ENCODE measurements at places on chromosomes 7 and 10.

DNA sequence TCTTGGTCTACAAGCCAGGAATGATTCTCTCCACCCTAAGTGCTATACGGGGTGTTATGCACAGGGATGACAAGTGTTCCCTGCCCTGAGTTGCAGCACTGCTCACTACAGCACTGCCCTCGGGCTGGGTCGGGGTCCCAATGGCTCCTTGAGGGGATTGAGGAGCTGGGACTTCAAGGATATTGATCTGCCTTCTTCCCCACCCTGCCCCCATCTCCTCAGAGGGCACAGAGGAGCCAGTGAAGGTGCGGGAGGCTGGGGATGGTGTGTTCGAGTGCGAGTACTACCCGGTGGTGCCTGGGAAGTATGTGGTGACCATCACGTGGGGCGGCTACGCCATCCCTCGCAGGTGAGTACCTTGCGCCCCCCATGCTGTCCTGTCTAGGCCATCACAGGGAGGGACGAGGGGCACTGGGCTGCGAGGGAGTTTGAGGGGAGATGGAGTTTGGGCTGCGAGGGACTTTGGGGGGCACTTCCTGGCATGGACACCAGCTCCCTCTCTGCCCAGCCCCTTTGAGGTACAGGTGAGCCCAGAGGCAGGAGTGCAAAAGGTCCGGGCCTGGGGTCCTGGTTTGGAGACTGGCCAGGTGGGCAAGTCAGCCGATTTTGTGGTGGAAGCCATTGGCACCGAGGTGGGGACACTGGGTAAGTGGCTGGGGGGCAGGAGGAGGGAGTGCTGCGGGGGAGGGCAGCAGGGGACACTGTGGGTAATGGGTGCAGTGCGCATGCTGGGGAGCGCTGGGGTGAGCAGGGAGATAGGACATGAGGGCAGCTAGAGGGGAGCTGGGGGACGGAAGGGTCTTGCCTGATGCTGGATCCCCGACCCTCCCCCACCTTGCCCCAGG, 10.3 kb downstream of the FLNC start:
- DNase-seq = no peak

GRCh38 chr7:113188396-113188795, 70.0 kb upstream of the SMIM30 start:
- no peak for DNase-seq

DNA sequence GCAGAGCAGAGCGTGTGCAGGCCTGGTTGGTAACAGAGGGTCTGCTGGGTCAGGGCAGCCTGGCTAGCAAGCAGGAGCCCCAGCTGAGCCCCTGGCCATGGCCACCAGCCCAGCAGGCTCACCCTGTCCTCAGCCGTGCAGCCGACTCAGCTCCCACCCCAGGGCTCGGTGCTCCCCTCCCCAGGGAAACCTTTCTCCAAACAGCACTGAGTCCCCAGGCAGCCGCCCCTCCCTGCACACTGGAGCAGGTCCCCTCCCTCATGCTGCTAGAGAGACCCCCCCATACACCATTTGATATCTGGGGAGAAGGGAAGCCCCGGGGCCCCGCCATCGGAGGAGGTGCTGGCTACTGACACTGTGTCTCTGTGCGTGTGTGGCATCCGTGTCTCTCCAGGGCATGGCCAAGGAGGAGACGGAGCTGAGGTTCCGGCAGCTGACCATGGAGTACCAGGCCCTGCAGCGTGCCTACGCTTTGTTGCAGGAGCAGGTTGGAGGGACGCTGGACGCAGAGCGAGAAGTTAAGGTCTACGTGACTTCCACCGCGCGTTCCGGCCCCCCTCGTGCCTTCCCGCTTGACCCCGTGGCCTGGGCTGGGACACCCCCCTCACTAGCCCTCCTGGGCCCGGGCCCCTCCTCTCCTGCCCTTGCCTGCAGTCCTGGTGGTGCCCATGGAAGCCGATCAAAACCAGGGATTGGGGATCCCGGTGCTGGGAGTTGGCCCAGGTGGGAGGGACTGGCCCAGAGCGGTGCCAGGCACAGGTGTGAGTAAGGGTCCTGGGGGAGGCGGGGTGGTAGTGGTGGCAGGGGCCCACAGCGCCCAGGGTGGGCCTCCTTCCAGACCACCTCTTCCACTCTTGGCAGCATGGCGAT, 45.0 kb upstream of the DPYSL4 start:
- DNase-seq = no peak

GRCh38 chr7:80386686-80387085, 125.2 kb downstream of the GNAT3 start:
- no peak for DNase-seq

DNA sequence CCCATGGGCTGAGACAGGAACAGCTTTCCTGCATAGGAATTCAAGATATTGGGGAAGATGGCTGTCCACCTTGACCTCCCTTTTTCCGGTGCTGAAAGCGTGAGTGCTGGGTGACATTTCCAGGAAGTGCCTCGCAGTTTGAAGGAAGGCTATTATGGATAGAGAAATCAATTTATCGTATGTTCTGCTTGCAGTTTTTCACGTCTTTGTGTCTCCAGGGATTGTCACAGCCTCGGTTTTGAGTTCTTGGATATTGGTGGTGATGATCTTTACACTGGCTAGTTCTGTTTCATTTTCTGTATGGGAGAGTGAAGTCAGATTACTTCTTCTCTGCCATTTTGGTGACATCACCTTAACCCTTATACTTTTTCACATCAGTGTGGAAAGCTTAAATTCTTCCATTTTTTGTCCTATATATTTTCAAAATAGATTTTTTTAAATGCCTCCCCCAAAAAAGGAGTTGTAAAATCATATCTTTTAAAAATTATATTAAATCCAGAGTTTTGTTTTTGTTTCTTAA, 102.5 kb upstream of the APBB1IP start:
- no peak for DNase-seq

GRCh38 chr10:122510326-122510725, 49.0 kb downstream of the HTRA1 start:
- no peak for DNase-seq

DNA sequence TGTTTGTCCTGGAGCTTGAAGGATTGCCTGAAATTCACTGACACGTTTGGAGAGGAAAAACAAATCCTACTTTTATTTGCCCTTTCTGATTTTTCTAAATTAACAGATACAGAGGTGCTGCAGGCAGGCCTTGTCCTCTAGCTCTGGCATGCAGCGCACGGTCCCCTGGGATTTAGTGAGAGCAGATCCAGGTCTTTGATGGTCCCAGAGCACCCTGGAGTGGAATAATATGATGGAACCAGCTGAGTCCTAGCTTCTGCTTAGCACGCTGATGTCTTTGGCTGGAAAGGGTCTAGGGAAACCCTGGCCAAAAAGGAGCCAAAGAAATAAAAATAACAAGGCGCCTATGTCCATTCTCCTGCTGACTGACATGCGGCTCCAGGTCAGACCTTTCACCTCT, 40.5 kb downstream of the C10orf120 start:
- DNase-seq = no peak

GRCh38 chr7:31110331-31111108, 58.4 kb downstream of the ADCYAP1R1 start:
- no peak for DNase-seq

DNA sequence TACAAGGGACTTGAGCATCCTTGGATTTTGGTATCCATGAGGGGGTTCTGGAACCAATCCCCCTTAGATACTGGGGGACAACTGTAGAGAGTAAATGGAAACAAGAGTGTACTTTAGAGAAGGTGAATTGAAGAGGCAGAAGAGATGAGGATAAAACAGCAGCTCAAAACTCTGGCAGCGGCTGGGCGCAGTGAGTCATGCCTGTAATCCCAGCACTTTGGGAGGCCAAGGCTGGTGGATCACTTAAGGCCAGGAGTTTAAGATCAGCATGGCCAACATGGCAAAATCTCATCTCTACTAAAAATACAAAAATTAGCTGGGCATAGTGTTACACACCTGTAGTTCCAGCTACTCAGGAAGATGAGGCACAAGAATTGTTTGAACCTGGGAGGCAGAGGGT, 218.7 kb downstream of the GALNT17 start:
- DNase-seq = no peak

- no peak for DNase-seq
Measured at GRCh38 chr7:668139-668931, 58.2 kb upstream of the DNAAF5 start.

DNA sequence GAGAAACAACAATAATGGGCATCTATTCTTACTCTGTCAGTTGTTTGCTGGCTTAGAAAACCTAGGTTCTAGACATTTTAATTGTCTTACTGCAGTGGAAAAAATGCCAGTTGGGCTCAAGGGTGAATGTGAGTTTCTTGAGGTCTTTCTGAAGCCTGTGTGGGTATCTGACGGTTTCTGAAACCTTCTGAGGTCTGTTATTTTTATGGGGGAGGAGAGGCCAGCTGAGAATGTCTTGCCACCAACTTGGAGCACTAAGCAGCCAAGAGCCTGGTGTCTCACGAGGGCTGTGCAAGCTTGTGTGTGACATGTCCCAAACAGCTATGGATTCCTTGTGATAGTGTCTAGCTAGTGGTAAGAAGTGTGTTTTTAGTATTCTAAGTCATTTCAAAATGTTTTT, 24.2 kb upstream of the DDC start:
- DNase-seq = no peak

DNA sequence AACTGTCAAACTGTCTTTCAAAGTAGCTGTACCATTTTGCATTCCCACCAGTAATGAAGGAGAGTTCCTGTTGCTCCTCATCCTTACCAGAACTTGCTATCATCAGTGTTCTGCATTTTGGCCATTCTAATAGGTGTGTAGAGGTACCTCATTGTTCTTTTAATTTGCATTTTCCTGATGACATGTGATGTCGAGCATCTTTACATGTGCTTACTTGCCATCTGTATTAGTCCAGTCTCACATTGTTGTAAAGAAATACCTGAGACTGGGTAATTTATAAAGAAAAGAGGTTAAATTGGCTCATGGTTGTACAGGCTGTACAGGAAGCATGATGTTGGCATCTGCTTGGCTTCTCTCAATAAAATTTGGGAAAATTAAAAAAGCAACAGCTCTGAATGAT, 38.7 kb upstream of the EEPD1 start:
- no peak for DNase-seq

DNA sequence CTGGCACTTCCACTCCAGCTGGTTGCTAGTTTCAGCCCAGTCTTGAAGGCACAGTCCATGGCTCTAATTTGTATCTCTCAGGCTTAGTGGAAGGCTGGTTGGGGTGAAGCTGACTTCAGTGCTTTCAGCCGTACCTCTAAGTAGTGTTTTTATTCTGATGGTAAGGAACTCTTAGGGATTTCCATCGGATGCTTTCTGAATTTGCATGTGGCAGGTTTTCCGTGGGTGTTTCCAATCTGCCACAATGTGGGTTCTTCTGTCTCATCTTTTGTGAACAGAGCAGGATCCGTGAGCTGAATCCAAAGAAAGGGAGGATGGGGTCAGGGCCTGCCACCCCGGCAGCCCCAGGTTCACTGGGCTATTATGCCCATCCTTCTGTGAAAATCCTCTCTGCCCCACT, 607.9 kb upstream of the MKI67 start:
- DNase-seq = no peak

- DNase-seq = no peak
Measured at GRCh38 chr10:48536916-48537890, 67.7 kb downstream of the ARHGAP22 start.

DNA sequence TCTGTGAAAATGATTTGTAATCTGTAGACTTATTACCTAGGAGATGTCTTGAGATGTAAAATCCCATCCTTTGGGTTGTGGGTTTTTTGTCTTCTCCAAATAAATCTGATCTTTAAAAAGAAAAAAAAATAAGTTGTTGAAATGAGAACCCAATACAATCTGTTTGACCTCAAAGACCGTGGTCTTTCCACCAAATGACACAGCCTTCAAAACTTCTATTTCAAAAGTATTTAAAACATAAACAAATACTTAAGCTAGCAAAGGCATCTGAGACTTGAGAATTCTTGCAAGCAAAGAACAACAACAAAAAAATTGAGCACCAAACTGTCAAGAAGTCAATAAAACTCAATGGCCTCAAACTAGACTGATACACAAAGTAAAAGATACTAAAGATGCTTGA, 67.9 kb upstream of the HECW1 start:
- DNase-seq = no peak

DNA sequence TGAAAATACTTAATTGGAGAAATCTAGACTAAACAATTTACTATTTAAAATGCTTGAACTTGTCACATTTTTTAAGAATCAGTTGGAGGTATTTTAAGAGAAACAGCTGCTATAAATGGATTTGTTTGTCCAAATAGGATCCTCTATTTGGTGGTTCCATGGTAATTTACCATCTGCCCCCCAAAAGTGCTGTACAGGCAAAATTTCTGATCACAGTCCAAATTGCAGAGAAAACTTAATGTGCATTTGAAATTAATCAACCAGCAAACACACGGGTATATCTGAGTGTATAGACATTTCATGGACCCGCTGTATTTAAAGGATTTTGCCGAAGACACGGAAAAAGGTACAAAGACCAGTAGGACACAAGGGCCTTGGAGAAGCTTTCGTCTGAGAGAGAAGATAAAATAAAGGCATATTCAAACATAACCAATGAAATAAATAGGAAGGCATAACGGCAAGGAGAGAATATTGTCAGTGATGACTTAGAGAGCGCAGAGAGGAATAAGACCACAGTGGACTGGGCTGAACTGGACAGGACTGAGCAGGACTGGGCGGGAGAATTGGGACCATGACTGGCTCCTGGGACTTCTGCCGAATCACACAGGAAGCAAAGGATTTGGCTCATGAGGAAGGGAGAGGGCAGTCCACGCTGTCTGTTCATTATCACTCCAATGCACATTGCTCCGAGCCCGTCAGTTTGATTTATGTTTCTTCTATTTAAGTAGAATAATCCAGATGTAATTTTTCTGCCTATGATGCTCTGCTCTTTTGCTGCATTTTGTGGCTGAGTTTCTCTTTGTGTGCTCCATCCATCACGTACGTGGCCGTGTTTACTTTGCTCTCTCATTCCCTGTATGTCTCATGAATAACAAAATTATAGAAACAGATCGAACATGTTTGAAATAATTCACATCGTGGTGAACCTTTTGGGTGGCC, 112.8 kb downstream of the PRLHR start:
- no peak for DNase-seq

DNA sequence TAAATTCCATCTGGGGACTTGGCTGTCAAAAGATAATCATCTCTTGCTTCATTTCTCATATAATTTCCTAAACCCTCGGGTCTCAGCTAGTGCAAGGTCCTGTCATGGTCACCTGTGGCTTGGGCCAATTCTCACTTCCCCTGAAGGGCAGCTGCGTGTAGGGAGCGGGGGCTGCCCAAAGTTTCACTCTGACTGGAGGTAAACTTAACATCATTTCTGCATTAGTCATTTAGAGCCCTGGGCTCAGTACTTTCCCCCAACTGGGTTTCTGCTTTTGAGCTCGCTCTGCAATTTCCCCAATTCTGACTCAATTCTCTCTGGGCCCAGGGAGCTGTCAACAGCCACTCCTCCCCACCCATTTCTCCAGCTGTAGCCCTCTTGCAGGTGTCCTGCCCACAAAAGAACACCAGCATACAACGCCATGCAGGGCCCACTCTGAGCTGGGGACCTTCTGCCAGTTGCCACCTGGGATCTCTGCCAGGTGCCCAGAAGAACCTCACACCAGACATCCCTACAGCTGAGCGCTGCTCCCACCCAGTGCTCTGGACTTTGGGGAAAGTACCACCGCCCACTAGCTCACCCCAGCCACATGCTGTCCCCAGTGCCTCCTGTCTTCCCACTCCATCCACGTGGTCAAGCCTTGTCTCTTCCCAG, 37.9 kb downstream of the VOPP1 start:
- no peak for DNase-seq

- DNase-seq = no peak
Measured at GRCh38 chr7:144960763-144961162, 124.9 kb upstream of the TPK1 start.

GRCh38 chr10:12644380-12645144, 295.2 kb downstream of the CAMK1D start:
- no peak for DNase-seq

- DNase-seq = no peak
Measured at GRCh38 chr10:129192344-129193128, 274.5 kb upstream of the MGMT start.

Measured in NCI-H1048 (cell line).